ENCODE measurements at places on chromosomes 3 and 15.

GRCh38 chr15:59020322-59020721 lies 32.9 kb downstream of the RNF111 start:
- no peak for DNase-seq

- no peak for DNase-seq
Measured at GRCh38 chr15:55915876-55916567, 77.4 kb downstream of the NEDD4 start.

DNA sequence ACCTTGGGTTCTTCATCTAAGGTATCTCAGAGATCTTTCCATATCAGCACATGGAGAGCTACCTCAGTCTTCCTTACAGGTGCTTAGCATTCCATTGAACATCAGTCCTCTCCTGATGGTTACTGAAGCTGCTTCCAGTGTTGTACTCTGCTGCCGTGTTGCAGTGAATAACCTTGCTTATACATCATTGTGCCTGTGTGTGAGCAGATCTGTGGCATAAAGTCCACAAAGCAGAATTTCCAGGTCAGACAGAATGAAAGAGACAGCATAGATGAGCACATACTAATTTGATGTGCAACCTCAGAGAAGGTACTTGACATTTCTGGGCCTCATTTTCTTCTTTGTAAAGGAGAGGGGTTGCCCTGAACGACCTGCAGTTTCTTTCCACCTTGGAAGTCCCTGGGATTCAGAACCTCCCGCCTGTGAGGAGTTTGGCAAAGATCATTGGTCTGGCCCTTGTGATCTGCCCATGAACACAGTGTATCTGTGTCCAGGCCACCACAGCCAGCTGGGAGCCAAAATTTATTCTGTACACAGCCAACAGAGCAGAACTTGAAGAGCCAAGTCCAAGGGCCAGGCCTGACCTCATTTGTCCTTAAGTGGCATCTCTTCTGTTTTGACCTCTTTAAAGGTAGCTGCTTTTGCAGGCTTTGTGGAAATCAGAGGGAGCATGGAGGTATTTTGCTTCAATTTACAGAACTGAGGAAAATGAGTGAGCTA lies 57.2 kb upstream of the SLC7A14 start:
- peak; percentile 53 for DNase-seq

DNA sequence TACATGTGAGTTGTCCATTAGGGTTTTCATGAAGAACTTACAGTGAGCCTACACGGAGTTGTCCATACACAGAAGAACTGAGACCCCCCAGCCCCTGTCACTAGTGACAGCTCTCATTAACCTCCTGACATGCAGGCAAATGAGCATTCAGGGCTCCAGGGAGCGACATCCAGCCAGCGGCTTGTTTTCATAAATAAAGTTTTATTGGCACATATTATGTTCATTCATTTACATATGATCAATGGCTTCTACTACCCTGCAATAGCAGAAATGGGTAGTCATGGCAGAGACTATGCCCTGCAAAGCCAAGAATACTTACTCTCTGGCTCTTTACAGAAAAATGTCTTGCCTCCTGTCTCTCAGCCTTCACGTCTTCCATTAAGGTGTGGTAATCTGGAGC lies 553.5 kb downstream of the EDEM1 start:
- DNase-seq: no peak

DNA sequence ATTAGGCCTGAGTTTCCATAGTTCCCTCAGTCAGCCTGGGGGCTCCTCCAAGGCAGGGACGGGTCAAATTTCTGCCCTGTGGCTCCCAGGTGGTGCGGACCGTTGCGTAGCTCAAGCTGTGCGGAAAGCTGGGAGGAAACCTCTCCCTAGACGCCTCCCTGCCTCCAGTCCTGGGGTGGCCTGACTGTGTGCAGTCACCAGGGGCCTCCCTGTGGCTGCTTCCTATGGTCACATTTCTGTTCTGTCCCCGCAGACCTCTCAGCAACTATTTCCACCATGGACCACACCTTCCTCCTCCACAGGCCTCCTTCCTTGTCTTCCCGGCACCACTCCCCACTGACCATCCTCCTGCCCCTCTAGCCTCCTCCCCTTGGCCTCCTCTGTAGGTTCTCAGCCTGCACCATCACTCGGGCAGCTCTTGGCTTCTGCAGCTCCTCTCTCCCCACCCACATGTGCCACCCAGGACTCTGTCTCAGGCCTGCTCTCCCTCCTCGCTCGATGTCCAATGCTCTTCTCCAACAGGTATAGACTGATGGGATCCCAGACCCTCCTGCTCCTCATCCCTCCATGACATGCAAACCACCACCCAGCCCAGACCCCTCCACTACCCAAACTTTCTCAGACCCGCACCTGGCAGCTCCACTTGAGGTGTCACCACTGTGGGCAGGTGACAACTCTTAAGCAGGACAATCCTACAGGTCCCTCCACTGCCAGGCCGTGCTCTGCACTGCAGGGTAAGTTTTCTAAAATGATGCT lies 26.9 kb upstream of the SEC13 start:
- DNase-seq: no peak

DNA sequence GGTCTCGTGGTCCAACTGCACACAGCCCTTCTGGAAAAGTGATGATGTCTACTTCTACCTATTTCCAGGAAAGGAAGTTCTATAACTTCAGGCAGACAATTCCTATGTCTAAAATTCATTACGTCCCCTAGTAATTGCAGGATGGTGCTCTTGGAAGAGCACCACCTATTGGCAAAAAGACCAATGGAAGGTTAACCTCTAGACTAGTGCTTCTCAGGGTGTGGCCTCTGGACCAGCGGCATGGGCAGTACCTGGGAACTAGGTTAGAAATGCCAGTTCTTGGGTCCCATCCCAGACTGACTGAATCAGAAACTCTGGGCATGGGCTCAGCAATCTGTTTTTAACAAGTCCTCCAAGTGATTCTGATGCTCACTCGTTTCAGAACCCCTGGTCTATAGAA lies 258.3 kb upstream of the ICE2 start:
- DNase-seq: no peak

DNA sequence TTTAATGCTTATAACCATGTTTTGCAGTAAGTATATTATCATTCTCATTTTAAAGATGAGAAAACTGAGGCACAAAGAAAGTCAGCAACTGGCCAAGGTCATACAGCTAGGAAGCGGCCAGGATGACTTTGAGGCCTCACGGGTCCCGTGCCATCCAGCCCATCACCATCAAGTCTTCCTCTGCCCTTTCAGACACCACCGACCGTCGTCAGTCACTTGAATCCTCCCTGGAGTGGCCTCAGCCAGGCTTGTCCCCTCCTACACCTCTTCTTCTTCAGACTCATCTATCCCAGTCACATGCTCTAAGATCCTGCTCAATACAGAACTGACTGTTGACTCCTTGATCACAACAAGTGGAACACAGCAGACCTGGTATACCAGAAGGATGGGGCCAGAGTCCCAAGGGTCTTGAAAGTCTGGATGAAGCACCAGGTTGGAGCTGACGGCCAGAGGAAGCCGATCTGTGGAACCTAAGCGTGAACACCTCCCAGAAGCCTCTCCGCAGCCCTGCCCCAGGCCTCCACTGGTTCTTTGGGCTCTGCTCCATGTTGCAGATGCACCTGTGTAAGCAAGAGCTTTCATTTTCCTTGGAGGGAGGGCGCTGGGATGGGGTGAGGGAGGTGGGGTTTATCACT lies 22.1 kb downstream of the ITGA11 start:
- no peak for DNase-seq

DNA sequence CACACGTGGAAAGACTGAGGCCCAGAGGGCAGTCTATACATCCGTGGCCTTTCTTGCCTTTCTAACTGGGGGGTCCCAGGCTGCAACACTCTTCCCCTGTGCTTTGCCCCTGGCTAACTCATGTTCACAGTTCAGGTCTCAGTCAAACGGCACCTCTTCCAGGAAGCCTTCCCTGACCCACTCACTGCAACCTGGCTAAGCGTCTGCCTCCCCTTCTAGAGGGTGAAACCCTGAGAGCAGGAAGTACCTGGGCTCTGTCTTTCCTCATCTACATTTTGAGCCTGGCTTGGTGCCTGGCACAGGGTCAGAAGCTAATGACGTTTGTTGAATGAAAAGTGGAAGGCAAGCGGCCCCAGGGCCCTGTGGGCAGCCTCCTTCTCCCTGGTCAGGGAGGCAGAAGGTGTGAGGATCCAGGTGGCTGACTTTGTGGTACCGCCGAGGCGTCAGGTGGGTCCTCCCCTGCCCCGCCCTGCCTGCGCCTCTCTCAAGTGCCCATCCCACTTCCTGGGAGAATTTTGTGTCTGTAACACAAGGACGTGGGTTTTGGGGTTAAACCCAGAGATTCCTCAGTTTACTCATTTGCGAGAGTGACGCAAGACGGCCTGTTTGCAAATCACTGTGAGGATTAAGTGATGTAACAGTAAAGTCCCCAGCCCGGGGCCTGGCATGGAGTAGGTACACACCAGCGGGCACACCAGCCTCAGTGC lies 32.1 kb downstream of the DNASE1L3 start:
- DNase-seq: no peak

- DNase-seq: peak; percentile 37
Measured at GRCh38 chr3:96813820-96814650, at the start of gene EPHA6. Gene EPHA6, plus strand, starts transcription at chr3:96814594.

- DNase-seq: peak; percentile 22
Measured at GRCh38 chr3:194129581-194130133, 6.3 kb upstream of the HES1 start.

DNA sequence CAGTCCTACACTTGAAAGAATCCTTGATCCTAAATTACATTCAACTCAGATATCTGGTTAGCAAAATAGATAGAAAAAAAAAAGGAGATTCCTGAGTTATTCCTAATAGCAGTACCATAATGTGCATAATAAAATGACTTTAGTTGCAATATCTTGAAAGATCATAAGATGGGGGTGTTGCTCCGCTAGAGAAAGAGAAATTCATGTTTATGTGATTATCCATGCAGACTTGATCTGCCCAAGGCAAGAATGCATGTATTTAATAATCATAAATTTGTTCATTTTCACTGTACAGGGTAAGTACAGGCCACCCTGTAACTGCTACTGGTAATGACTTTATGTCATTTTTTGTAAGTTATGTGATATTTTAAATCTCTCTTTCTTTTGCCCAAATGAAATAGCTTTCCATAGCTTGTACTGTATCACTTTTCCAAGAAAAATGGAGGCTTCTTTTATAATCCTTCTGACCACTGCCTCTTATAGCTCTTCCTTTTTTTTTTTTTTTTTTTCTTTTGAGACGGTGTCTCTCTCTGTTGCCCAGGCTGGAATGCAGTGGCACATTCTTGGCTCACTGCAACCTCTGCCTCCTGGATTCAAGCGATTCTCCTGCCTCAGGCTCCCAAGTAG lies 84.6 kb downstream of the HCN4 start:
- DNase-seq: no peak

GRCh38 chr15:88881775-88882174 lies 13.6 kb downstream of the HAPLN3 start:
- no peak for DNase-seq

GRCh38 chr3:117128872-117129271 lies 419.3 kb downstream of the TUSC7 start:
- DNase-seq: no peak

DNA sequence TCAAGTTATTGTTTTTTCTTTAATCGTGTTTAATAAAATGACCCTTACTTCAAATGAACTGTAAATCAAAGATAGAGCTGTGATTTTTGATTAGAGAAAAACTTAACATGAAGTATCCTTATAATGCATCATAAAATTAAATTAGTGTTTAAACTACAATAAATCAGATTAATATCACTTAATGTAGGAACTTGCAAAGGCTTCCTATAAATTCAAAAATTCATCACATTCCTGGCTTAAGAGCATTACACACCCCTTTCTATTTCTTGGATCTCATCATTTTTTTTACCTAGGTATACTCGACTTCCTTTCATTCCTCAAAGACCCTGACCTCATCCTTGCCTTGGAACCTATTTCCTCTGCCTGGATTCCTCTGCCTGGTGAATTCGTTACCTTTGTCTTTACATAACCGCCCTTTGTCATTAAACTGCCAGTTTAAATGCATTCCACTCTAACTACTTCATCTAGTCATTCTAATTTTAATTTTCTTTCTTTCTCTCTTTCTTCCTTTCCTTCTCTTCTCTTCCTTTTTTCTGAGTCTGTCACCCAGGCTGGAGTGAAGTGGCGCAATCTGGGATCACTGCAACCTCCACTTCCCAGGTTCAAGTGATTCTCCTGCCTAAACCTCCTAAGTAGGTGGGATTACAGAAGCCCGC lies 1244.5 kb downstream of the OTOL1 start:
- DNase-seq: no peak

DNA sequence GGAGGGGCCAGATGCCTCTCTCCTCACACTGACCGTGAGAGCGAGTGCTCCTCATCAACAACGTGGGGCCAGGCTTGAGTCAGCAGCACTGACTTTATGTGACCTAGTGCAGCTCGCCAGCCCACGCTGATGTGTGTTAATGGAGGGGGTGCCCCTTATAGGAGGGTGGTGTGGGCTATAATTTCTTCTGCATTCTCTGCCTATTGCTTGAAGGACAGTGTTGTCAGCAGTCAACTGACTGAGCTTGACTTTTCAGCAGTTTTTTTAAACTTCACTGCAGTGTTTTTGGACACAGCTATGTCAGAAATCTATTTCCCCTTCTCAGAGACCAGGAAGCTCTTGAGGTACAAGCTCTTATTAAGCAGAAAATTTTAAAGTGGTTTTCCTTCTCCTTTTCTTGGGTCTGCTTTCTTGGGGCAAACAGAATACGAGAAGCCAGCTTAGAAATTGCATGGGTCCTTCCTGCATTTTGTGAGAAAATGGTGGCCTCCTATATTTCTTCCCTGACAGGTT lies 304.8 kb upstream of the CTDSPL start:
- no peak for DNase-seq

- DNase-seq: no peak
Measured at GRCh38 chr15:77075528-77075927, 4.6 kb upstream of the TSPAN3 start.

GRCh38 chr15:77014132-77015081 lies 19.5 kb downstream of the PSTPIP1 start:
- DNase-seq: no peak

GRCh38 chr15:50003786-50004334 lies 115.2 kb downstream of the ATP8B4 start:
- peak; percentile 88 for DNase-seq

Measured in left ventricle myocardium inferior (tissue), 1 donor.